ENCODE measurements at places on chromosomes 13 and 19.

GRCh38 chr19:1910177-1910576 is 5.0 kb downstream of the ADAT3 start:
- DNase-seq: no peak

GRCh38 chr19:13905634-13906520 is at the start of the genes BRME1 and CC2D1A:
TSS of gene BRME1 (minus strand) at chr19:13906117. CDS start at chr19:13904892, 1,225 bp downstream.
TSS of gene CC2D1A (plus strand) at chr19:13906201. CDS start at chr19:13906442, 241 bp downstream.
- peak; percentile 93 for DNase-seq

GRCh38 chr13:42807241-42807640 is 25.9 kb downstream of the FAM216B start:
- no peak for DNase-seq

DNA sequence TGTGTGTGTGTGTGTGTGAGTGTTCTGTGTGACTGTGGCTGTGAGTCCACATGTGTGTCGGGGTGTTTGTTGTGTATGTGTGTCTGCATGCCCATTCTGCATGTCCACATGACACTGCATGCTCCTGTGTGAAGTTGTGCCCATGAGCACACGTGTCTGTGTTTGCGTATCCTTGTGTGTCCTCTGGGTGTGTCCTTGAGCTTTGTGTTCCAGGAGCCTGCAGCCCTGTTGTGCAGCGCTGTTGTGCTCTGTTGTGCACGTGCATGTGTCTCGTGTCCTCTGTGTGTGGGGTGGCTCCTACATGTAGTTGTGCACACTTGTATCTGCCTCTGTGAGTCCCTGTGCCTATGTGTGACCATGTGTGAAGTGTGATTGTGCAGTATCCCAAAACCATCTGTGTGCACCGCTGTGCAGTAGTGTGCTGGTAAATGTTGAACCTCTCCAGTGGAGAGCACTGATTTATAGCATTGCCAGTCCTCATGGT is 2.2 kb upstream of the ARHGEF18 start:
- no peak for DNase-seq

DNA sequence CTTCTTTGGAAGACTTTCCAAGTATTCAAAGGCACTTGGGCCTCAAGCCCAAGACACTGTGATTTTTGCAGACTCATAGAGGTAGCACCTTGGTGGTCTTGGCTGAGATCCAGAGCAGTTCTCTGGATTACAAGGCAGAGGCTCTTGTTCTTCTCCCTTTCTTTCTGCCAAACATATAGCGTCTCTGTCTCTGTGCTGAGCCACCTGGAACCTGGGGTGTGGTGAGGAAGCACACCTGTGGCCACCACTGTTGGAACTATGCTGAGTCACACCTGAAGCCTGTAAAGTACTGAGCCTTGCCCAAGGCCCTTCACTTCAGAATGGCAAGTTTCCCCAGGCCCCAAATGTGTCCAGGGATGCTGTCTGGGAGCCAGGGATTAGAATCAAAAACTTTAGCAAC is 127.5 kb downstream of the FREM2 start:
- DNase-seq: no peak

- no peak for DNase-seq
These were observed 28.2 kb downstream of the ELL start for GRCh38 chr19:18493440-18494266.

DNA sequence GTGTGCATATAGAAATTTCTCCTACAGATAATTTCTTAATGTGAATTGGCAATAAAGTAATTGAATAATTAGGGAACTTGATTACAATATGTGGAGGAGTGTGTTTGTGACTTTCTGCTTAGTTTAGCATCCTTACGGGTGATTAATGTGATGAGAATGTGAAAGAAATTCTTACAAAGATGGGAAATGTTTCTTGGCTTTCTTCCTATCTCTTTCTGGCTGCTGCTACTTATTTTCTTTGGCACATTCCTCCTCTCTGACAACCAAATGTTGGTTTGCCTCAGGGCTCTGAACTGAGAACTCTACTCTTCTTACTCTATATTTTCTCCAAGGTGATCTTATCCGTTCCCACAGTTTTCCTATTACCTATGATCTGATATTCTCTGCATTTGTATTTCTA is 300.1 kb downstream of the TBC1D4 start:
- DNase-seq: no peak

DNA sequence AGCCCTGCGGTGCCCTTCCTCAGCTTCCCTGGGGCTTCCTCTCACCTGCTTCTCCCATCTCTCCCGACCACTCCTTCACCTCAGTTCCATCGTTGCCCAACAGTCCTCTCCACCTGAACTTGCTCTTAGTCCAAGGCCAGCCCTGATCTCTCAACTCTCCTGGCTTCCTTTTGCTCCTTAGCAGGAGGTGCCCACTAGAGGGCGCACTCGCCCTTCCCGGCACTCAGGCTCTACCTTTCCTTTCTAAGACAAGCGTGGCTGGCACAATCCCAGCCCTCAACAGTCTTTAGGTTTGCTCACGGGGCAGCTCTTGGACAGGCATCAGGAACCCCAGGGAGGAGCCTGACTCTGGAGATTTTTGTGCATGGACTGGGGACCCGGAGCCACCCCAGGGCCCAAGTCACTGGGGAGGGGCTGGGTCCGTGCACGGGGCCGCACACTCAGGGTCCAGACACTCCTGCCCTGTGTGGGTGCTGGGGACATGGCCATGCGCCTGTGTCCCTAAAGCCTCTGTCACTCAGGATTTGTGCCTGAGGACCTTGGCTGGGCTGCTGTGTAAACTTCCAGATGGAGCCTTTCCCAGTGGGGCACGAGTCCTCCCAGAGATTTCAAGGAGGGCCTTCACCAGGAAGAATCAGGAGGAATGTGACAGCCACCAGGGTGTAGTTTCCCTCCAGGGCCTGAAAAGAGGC is 12.1 kb upstream of the CEACAM8 start:
- peak; percentile 19 for DNase-seq

GRCh38 chr13:25281193-25281934 is 5.9 kb downstream of the MTMR6 start:
- DNase-seq: peak; percentile 4

GRCh38 chr13:30457306-30457891 is 8.3 kb downstream of the HMGB1 start:
- no peak for DNase-seq

DNA sequence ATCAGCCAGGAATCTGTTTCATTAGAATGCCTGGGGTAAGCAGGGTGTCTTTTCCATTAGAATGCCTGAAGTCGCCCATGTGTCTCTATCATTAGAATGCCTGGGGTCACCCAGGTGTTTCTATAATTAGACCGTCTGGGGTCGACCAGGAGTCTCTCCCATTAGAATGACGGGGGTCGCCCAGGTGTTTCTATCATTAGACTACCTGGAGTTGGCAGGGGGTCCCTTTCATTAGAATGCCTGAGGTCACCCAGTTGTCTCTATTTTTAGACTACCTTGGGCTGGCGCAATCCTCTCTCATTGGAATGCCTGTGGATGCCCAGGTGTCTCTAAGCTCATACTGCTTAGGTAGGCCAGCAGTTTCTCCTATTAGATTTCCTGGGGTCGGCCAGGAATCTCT is 1447.6 kb downstream of the UQCRFS1 start:
- no peak for DNase-seq

DNA sequence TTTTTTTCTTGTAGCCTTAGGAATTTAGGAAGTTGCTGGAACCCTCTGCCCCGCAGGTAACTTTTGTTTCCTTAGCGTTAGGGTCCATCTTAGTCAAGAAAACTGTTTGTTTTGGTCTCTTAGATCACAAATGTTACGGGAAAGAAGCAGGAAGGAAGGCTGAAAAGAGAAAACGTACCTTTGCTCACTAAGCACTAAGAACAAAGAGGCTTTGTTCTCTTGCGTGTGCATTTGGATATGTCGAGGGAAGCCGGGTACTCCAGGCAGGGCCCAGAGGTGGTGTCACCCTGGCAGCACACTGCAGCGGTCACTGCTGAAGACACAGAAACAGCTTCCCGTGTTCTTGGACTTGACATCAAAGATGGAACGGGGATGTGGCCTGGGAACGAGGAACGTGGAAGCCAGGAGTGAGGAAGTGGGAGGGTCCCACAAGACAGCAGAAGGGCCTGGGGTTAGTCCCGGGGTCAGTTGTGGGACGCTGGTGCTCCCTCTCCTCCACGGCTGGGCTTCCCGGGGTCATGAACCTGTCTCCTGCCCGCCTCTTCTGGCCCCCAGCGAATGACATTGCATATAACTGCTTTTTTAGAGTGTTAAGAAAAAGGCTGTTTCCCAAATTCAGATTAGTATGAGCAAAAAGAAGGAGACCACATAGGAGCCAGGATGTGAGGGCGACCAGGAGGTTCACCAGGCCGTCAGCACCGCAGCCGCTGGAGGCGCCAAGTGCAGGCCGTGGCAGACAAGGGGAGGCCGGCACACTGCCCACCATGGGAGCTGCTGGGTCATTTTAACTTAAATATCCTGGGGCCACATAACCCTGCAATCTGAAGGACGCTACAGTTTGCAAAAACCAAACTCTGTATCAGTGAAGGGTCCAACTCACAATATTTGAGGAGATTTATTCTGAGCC is 31.6 kb downstream of the ATP11A start:
- no peak for DNase-seq

GRCh38 chr13:51524312-51524711 is 60.0 kb upstream of the WDFY2 start:
- no peak for DNase-seq

GRCh38 chr13:26348966-26349365 is 95.0 kb downstream of the CDK8 start:
- DNase-seq: no peak

DNA sequence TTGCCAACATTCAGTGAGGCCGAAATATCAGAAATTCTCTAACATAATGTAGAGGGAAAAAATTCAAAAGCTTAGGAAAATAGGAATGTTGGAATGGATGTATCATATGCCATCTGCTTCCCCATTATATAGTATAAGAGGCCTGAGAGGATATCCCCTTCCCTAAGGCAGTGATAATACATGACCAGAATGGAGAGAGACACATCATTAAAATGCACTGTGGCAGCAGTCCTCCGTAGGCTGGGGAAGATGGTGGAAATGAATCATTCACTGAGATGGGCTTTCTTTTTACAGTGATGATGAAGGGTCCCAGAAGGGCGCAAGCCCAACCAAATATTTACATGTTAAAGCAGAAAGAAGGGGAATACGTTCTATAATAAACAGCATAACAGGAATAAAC is 799.1 kb upstream of the SPRY2 start:
- no peak for DNase-seq

- DNase-seq: no peak
These were observed 43.9 kb downstream of the SIAH3 start for GRCh38 chr13:45807520-45808099.

DNA sequence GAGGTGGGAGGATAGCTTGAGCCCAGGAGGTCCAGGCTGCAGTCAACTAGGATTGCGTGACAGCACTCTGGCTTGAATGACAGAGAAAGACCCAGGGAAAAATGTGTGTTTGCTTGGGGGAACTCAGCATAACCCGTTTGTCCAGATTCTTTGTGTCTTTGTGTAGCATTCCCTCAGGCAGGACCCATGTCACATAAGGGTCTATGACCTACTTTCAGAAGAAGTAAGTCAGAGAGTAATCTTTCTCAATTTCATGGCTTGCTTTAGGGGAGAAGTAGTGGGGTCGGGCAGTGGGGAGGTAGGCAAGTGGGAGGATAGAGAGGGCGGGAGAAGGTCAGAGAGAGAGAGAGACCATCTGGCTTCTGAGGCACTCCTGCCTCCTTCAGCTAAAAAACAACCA is 11.9 kb upstream of the PSPC1 start:
- no peak for DNase-seq

- DNase-seq: no peak
These were observed 9.1 kb downstream of the AP2S1 start for GRCh38 chr19:46841458-46842083.

DNA sequence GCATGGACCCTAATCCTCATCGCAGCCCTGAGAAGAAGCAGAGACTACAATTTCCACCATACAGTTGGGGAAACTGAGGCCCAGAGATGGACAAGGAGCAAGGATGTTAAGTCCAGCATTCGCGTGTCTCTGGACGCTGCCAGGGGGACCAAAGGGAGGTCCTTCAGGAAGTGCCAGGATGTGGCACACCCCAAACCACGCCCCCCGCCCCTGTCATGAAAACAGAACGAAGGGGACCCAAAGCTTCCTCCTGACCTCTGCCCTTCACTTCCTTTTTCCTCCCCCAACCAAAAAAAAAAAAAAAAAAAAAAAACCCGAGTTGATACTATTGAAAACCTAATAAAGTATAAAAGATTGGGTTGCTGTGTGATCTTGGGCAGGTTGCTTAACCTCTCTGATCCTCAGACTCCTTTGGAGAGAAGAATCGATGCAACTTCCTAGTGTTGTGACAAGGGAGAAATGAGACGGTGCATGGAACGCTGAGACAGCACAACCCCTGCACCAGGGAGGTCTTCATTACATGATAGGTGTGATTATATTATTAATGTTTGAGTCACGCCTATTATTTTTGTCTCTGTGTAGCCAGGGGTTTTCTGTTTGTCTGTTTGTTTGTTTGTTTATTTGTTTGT is 2.7 kb upstream of the ZBTB7A start:
- DNase-seq: peak; percentile 46

- peak; percentile 64 for DNase-seq
These were observed 6.3 kb downstream of the ERICH4 start for GRCh38 chr19:41449079-41449864.

DNA sequence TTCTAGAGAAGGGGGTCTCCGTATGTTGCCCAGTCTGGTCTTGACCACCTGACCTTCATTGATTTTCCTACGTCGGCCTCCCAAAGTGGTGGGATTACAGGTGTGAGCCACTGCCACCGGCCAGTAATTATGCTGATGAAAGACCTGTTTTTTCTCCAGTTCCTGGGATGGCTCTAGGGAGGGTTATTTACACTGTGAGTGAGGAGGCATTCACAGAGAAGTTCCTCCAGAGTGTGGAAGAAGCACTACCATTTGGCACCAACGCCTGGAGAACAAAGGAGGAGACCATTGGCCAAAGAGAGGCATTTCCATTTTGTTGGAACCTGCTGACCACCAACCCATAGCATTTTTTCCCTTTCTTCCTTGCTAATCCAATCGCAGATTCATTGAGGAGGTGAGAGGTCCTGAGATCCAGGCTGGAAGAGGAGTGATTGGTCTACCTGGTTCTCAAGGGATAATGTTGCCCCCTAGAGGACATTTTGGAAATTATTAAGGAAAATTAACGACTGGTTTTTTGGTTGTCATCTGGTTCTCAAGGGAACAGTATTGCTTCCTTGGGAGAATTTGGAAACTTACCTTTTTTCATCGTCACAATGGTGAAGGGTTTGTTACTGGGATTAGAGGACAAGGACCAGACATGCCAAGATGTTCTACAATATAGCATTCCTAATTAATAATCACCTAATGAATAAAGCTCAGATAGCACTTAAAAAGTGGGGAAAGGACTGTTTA is 5.5 kb upstream of the SAE1 start:
- no peak for DNase-seq

DNA sequence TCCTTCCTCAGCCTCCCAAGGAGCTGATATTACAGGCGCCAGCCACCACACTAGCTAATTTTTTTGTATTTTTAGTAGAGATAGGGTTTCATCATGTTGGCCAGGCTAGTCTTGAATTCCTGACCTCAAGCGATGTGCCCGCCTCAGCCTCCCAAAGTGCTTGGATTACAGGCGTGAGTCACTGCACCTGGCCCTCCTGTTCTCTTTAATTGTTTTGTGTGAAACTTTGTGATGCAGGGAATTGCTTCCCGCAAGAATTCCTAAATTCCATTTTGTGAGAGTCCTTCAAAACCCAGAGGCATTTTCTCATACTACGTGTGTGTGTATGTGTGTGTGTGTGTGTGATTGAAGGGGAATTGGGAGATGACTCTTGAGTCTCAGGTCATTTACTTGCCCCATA is 65.0 kb upstream of the ZNF835 start:
- DNase-seq: no peak

All from stimulated activated naive CD4-positive, alpha-beta T cell treated with Interleukin-2 at 50 U/mL for 16 hours (primary cell).